ENCODE measurements at places on chromosomes 3 and 15. TPM values are rescaled to one million over a fixed set of nuclear protein-coding genes. Genes with fewer than 3 reads are reported as not detected.
A peak's percentile ranks its signal among the peaks of the same experiment; 100 is the strongest.

DNA sequence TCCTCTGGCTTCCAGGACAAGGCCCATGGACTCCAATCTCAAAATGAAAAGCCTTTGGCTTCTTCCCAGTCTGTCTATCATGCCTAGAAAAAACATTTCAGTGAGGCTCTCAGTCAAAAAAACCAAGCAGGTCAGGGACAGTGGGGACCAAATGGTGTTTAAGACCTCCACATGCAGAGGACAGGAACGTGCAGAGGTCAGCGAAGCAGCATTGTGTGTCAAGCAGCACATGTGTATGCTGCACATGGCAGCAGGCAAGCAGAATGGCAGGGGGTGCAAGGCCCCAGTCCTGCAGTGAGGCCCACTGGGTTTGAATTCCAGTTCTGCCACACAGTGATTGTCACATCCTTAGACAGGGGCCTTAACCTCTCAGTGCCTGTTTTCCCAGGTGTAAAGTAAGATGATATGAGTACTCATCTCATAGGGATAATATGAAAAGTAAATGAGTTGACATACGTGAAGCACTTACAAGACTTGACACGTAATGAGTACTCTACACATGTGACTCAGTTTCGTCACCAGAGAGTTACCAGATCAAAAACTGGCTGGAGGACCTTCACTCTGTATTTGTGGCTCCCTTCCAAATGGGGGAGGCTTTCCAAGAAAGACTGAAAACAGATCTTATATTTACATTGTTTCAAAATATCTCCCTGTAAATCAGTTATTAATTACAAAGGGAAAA lies 11.2 kb downstream of the STIMATE start:
- DNase-seq = no peak

- peak; percentile 35 for DNase-seq
Measured at GRCh38 chr3:53890726-53891475, 758 bp downstream of the SELENOK start.

GRCh38 chr3:32018757-32019564 lies 37.4 kb downstream of the ZNF860 start:
- peak; percentile 70 for DNase-seq

GRCh38 chr15:83105440-83105839 lies 2.0 kb upstream of the TM6SF1 start:
- no peak for DNase-seq

DNA sequence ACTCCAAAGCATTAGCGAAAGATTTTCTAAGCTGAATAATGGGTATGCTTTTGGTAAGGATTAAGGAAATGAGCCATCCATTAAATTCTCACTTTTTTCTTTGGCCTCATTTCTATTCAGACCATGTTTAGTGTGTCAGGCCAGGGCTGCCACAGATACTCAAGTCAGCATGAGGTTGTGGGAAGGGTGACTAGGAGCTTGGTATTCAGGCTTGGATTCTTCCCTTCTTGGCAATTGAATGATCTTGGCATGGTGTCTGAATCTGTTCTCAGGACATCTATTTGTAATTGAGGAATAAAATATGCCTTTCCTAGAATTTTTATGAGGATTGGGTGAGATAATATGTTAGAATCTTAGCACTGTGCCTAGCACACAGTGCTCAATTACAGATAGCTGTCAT lies 11.2 kb downstream of the CCNB2 start:
- no peak for DNase-seq

GRCh38 chr3:19272296-19272695 lies 124.0 kb downstream of the KCNH8 start:
- DNase-seq = no peak

Gene AP3B2
- 0.29 TPM for total RNA-seq

- no peak for DNase-seq
Measured at GRCh38 chr3:125965505-125965904, 3.5 kb upstream of the ROPN1B start.

GRCh38 chr3:167886690-167887089 lies 151.2 kb downstream of the SERPINI1 start:
- no peak for DNase-seq

Gene NANOGP8
- not detected for total RNA-seq

DNA sequence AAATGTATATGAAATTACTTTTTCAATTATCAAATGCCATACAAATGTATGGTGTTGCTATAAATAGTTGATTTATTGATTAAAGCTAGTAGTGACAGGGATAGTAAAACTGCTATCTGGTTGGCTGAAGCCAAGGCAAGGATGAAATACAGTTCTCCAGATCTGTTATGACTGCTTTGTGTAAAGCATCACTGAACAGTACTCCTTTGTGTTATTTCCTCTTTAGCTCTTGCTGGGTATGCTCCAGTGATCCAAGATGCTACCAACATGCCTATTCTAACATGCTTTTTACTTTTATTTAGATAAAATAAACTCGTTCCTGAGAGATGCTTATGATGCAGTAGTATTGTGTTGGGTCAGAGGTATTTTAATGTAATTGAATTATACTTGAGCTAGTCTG lies 12.4 kb upstream of the UBR1 start:
- DNase-seq = no peak

Gene CHRNA3
- 0.14 TPM for total RNA-seq

DNA sequence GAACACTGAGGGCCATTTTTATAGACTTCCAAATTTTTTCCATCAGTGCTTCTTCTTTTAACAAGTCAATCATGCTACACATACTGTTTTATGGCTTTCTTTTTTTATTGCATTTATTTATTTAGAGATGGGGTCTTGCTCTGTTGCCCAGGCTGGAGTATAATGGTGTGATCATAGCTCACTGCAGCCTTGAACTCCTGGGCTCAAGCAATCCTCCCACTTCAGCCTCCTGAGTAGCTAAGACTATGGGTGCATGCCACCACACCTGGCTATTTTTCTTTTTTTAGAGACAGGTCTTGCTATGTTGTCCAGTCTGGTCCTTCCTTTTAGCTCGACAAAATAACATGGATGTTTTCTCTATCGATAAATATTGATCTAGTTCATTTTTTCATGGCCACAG lies 425.8 kb upstream of the WNT5A start:
- DNase-seq = no peak

Gene LMAN1L
- total RNA-seq = not detected

GRCh38 chr15:98233873-98234272 lies 273.4 kb downstream of the ARRDC4 start:
- DNase-seq = no peak

DNA sequence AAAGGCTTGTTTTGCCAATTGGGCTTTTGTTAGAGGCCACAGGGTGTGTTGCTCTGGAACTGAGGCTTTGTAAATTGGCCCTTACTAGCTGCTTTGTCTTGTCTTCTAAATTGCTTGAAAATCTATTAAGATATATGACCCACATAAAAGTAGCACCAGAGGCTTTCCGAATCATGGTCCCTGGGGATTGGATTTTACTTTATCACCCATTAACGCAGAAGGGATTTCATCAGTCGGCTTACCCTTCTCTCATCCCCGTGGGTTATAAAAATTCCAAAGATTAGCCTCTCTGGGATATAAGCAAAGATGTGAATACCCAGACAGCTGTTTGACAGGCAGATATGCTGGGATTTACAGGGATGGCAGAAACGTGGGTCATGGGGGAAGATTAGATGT lies 98.3 kb upstream of the CHL1 start:
- no peak for DNase-seq

DNA sequence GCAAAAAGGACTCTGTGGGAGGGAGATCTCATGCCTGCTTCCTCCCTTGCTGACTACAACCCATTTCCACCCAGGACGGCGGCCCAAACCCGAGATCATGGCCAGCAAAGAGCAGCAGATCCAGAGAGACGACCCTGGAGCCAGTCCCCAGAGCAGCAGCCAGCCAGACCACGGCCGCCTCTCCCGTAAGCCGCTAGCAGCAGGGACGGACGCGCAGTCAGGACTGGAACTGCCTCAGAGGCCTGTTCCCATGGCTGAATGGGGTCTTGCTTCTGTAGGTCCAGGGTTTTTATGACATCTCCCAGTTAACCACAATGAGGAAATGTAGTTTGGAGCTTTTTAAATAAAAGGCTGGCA lies 67.2 kb downstream of the BOC start:
- no peak for DNase-seq

Gene MAGEL2
- total RNA-seq = not detected

Gene DPPA2
- not detected for total RNA-seq

- DNase-seq = peak; percentile 6
Measured at GRCh38 chr3:191476066-191476772, 15.3 kb downstream of the PYDC2 start.

DNA sequence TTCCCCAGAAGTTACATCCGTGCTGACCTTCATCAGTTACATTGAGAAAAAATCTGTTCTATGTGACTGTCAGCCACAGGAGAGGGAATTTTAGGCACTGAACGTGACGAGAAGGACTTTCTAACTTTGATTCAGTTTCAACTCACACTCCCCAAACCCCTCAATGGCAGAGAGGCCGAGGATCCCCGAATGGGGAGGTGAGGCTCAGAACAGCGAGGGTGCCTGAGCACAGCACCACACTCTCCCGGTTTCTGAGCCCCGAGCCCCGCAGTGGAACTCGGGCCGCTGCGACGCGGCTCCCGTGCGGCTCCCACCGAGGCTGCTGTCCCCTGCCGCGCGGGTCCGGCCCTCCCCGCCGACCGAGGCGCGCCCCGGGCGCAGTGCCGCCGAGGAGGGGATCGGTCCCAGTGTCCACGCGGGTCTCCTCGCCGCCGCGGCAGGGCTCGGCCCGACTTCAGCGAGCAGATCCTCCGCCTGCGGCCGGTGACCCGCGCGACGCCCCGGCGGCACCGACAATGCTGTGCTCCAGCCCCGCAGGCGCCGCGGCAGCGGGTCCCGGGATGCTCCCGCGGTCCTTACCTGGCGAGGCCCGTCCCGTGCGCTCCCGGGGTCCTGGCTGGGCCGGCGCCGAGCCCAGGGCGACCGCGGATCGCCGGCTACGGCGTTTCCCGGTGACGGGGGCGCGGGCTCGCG lies 439 bp downstream of the CTXND1 start:
- DNase-seq = no peak

GRCh38 chr3:71194785-71195184 lies 388.7 kb downstream of the FOXP1 start:
- no peak for DNase-seq

- DNase-seq = no peak
Measured at GRCh38 chr3:169405076-169405475, 258.4 kb downstream of the MECOM start.

Gene EPHA3
- total RNA-seq = not detected

- DNase-seq = no peak
Measured at GRCh38 chr3:117409256-117409655, 699.7 kb downstream of the TUSC7 start.

Gene CPN2
- total RNA-seq = not detected

DNA sequence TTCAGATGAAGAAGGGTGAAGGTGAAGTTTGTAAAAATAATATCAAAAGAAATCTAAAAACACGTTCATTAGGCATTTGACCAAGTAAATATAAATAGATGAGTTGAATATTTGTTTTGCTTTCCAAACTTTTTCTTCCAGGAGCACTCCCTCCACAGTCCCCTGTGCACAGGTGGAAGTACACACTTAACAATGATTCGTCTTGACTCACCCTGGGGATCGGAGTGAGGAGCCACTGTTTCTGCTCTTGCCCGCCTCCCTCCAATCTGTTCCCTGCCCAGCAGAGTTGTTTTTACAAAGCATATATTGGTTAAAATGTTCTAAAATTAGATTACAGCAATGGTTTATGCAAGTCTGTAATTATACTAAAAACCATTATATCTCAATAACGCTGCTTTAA lies 175.1 kb downstream of the PTPRG start:
- DNase-seq = peak; percentile 21

DNA sequence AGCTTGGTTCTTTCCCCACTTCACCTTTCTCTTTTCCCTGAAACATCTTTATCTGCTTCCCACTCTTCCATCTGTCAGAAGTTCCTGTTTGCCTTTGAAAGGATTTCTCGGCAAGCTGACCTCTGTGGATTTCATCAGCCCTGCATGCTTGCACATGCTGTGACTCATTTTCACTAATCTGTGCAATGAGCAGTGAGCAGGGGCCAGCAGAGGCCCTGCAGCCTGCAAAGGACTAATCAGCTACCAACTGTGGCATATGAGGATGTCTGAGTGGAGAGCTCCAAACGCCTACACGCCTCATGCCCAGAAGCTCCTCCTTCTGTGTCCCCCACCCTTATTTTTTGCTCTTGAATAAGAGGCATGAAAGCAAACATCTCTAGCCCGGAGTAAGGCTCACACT lies 333.0 kb upstream of the SEMA6D start:
- no peak for DNase-seq

GRCh38 chr3:117553461-117553860 lies 843.9 kb downstream of the TUSC7 start:
- DNase-seq = no peak

- DNase-seq = peak; percentile 29
Measured at GRCh38 chr3:66797889-66798560, 200.1 kb upstream of the KBTBD8 start.

- no peak for DNase-seq
Measured at GRCh38 chr3:190192087-190192486, 71.4 kb upstream of the P3H2 start.

- no peak for DNase-seq
Measured at GRCh38 chr3:4478261-4478660, 11.2 kb upstream of the SUMF1 start.

DNA sequence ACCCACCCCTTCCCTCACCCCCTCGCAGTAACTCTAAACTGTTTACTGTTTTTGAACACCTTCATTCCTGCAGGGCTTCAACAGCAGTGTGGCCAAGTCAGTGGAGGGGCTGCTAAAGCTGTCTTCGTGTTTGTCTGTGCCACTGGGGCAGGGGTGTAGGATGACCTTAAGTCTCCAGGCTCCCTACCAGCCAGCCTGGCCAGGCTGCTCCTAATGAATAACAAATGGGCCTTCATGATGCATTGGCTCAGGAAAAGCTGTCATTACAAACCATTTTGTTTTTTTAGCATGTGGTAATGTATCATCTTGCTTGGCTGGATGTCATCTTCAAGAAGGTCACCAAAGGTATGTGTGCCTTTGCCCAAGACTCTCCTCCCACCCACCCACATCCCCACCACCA lies 372.2 kb upstream of the WNT5A start:
- no peak for DNase-seq

DNA sequence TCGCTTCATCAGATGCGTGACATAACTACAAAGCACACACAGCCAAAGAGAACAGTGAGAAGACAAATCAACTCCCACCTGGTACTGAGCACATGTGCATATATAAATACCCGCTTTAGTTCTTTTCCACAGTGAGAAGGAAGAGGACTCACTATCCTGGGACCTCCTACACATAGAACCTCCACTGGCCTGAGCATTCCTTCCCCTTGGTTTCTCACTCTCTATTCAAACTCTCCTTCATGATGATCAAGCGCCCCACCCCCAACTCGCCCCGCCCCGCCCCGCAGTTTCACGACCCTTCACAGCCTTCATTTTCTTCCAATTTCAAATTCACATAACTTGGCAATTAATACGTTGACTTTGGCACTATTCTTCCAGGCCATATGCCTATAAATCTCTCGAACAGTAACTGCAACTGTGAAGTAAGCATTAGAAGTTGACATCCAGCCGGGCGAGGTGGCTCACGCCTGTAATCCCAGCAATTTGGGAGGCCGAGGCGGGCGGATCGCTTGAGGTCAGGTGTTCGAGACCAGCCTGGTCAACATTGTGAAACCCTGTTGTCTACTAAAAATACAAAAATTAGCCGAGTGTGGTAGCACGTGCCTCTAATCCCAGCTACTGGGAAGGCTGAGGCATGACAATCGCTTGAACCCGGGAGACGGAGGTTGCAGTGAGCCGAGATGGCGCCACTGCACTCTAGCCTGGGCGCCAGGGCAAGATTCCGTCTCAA lies 1.1 kb downstream of the RPS17 start:
- no peak for DNase-seq

Measured in A172 (cell line).